Left ventricle myocardium superior (tissue), 1 donor: ENCODE measurements at places on chromosomes 7 and 10.

GRCh38 chr10:89954061-89954460 lies 252.7 kb downstream of the KIF20B start:
- DNase-seq: no peak

DNA sequence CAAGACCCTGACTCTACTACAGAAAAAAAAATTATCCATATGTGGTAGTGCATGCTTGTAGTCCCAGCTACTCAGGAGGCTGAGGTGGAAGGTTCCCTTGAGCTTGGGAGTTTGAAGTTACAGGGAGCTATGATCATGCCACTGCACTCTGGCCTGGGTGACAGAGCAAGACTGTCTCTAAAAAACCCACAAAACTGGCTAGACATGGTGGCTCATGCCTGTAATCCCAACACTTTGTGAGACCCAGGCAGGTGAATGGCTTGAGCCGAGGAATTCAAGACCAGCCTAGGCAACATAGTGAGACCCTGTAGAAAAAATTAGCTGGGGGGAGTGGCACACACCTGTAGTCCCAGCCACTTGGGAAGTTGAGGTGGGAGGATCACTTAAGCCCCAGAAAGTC lies 32.9 kb upstream of the CHST3 start:
- DNase-seq: no peak

DNA sequence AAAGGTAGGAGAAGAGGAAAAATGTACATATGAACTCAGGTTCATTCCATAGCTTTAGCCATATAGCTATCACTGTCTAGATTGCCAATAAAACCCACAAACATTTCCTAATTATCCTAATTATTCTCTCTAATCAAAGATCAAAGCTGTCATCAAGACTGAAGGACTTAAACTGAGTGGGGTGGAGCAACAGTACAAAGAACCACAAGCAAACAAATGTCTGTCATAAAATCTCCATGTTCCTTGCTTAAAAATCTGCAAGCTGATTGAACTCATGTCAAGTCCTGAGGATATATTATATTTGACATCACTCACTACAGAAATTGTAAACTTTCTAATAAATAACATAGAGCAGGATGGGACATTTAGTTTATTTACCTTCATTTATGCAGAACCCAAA lies 315.9 kb downstream of the SNX13 start:
- no peak for DNase-seq

- DNase-seq: no peak
Measured at GRCh38 chr7:109895536-109895935, 1195.4 kb upstream of the LRRN3 start.

- DNase-seq: no peak
Measured at GRCh38 chr7:8413600-8413999, 19.8 kb upstream of the NXPH1 start.

DNA sequence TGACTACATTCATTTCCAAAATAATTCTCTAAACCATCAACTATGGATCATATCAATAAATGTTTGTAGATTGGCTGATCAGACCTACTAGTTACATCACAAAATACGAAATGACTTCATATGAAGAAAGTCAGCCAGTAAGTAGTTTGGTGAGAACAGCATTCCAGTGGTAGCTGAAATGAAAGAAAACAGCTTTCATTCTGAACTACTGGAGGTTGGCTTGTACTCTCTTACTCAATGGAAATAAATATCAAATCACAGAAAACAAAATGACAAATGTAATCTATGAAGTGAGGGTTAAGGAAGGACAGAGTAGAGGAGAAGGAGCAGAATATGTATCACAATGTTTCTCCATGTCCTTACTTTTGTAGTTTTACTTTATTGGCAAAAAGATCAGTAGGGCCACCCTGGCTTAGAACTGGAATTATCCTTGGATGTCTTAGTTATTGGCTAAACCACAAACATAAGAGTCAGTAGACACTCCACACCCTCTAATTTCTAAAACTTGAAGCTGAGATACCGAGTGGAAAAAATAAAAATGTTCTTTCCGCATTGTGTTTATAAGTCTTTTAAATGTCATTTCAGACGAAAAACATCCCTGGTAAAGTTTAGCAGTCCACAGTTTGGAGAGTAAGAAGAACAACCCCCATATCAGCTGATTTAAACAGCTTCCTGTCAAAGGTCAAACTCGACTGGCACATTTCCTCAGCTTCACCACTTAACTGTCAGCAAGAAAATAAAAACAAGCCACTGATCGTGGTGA lies 74.0 kb upstream of the DGKI start:
- DNase-seq: no peak

- no peak for DNase-seq
Measured at GRCh38 chr10:23386052-23386451, 41.5 kb upstream of the C10orf67 start.

GRCh38 chr7:14207138-14207537 lies 217.7 kb upstream of the ETV1 start:
- DNase-seq: no peak

- DNase-seq: peak; percentile 13
Measured at GRCh38 chr7:158263110-158263963, 324.3 kb downstream of the PTPRN2 start.

- DNase-seq: no peak
Measured at GRCh38 chr7:157619753-157620525, 283.1 kb downstream of the DNAJB6 start.

DNA sequence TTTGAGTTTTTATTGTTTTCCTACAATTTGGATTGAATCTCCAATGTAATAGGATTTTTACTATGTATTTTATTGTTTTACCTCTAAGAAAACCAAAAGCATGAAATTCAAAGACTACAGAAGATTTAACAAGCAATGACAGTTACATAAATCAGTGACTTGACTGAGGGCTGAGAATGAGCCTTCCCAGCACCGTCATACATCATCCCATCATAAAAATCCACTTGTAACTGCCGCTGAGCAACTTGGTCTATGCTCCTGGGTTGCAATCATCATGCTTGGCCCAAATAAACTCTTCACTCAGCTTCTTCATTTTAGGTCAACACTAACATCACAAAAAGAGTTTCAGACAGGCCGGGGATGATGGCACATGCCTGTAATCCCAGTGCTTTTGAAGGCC lies 13.5 kb downstream of the LARP4B start:
- DNase-seq: no peak

DNA sequence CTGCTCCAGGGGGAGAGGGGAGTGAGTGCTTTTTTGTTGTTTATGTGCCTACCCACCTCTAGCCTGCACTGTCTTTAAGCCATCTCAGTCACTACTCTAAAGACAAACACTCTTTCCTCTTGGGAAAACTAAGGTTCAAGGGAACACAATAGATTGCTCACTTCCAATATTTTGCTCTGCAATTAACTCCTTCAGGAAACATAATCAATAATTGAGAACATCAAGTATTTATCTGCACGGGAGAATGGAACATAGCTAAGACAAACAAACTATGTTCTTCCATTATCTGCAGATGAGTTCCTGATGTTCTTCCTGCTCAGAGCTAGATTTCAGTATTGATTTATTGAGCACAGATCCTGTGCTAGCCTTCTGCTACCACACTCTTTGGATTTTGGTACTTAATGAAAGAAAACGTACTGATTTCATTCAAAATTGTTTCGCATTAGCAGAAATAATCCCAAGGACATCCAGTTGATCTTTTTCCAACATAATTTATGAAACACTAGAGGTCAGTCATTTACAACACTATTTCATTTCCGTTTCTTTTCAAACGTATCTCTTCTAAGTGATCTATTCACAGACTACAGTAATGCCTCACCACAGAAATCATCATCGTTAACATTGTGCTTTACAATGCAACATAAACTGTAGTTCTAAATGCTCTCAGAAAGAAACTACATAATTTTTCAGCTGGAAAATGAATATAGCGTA lies 8.3 kb downstream of the NEBL start:
- no peak for DNase-seq

DNA sequence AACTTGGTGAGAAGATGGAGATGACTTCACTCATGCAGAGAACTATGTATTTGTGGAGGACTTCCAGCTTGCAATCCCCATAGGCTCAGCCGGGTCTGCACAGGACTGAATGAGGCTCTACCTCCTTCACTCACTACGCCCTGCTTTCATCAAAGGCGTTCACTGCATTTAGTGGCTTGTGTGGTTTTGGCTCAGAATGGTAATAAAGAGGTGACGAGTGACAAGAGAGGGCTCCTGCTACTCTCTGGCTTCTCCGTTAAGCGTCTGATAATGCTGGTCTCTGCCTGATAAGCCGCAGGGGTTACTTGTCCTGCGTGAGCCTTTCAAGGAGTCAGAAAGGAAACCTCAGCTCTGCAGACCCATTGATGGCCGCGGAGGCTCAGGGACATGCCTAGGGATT lies 343.4 kb downstream of the PRPF18 start:
- no peak for DNase-seq

- no peak for DNase-seq
Measured at GRCh38 chr7:22195397-22196172, 161.4 kb downstream of the RAPGEF5 start.

DNA sequence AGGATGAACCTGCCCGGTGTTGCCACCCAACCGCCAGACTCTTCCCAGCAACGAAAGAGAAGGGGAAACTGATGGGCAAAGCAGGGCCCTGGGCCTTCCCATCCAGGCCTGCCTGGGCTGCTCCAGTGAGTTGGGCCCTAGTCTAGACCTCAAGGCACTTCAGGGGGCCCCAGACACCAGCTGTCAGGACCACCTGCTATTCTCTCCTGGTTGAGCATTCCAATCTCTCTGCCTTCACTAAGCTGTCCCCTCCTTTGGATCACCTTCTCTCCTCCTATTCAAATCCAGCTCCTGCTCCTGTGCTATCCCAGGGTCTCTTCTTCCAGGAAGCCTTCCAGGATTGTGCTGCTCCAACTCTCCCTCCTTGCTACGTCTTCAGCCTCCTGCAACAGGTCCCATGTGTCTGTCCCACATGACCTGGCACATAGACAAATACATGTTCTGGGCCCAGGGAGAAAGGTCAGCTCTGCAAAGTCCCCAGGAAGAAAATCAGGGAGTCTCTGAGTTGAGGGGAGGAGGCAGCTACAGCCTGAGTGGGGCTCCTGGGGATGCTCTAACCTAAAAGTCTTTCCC lies 3.1 kb downstream of the STX1A start:
- DNase-seq: no peak

DNA sequence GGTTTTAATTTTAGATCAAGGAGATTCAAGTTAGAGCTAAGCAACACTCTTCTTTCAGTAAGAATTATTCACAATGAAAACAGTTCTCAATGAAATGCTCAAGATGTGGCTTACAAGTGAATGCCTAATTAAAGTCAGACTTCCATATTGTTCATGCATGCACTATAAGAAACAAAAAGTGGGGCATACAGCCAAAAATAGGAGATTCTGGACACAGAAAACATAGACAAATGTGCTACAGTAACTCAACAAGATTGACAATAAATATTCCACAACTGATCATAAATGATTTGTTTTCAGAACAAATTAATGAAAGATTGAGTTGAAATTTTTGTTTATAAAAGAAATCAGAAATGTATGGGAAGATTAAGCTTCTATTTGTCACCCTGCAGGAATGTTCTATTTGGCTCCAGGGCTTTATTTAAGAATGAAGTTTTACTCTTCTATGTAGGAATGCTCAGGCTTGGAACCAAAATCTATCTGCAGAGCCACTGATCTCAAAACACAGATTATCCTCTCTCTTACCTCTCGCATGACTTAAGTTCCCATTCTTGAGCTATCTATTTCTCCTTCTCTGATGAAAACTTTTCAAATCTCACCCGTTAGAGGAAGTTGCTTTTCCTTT lies 89.0 kb upstream of the PIP4K2A start:
- no peak for DNase-seq

- DNase-seq: no peak
Measured at GRCh38 chr7:131493581-131493980, 62.8 kb downstream of the PODXL start.

GRCh38 chr7:123484199-123484598 lies 50.2 kb downstream of the IQUB start:
- no peak for DNase-seq

DNA sequence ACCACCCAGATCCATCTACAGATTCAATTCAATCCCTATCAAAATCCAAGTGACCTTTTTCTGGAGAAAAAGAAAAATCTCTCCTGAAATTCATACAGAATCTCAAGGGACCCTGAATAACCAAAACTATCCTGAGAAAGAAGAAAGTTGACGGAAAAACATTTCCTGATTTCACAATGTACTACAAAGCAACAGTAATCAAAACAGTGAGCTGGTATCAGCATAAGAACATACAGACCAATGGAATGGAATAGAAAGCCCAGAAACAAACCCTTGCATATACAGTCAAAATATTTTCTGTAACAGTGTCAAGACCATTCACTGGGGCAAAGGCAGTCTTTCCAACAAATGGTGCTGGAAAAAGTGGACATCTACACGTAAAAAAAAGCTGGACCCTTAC lies 89.9 kb downstream of the JMJD1C start:
- no peak for DNase-seq

GRCh38 chr7:143485094-143485493 lies 7.4 kb downstream of the TAS2R41 start:
- no peak for DNase-seq

DNA sequence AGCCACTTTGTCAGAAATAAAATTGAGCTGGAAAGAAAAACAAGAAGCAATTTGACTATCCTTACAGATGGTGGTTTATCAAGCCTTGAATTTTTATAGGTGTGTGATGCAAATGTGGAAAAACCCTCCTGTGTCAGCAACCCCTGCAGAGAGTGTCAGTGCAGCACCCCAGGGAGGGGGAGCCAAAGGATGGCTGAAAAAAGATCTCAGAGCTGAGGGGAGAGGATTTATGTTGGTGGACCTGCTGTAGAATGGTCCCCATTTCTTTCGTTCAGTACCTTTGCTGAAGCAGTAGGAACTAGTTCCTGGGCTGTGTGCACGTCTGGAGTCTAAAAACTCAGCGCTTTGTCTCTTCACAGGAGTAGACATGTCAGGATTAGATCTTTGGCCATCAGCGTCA lies 239.0 kb downstream of the PHTF2 start:
- no peak for DNase-seq

- no peak for DNase-seq
Measured at GRCh38 chr7:69620063-69620462, 21.8 kb downstream of the AUTS2 start.

GRCh38 chr7:159328096-159328495 lies 183.4 kb upstream of the VIPR2 start:
- no peak for DNase-seq

- DNase-seq: no peak
Measured at GRCh38 chr7:131488361-131488760, 68.1 kb downstream of the PODXL start.

DNA sequence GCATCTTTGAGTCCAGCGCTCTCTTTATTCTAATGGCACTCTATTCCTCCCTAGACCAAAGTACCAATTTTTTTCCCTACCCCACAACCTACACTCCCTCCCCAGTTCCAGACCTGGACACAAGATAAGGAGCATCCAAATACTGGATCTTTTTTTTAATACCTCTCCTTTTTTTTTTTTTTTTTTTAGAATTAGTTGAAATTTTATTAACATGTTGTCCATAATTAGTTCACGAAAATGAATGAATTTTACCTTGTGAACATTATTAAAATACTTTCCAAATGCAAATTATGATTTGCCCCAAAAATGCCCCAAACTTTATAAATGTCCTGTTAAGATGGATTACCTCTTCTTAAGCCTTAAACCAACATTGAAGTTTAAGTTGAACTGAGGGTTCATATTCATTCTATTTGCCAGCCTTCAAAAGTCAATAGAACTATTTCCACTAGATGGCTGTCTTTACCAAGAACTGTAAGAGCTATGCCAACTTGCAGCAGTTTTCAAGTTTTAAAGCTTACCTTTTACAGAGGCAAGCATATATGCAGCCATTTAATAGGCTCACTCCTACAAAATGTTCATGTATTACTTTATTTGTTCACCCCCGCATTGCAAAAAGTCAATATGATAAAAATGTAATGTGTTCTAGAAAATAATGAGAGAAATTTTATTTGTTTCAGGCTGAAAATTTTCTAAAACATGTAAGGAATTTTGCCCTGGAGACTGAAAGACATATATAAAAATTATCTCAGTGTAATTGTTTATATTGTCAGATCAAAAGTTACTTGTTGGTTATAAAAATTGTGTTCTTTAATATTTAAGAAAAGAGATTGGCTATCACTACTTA lies 39.7 kb upstream of the TNKS2 start:
- DNase-seq: no peak
